HCEC 1CT (cell line): ENCODE measurements at places on chromosomes 16 and 17.

DNA sequence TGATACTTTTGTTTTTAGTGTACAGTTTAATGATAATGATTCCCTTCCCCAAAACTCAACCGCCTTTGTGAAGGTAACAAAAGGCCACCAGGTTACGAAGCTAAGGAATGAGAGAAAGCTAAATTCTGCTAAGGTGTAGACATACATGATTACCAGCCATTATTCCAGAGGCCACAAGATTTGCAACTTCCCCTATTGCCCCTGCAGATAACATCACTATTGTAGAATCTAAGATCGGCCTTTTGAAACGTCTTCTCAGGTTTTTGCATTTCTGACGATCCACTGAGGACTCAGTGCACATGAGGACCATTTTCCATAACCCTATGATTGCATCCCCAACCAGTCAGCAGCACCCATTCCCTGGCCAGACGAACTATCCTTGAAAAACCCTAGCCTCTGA lies 33.9 kb upstream of the SNN start:
- DNase-seq: no peak

GRCh38 chr17:7846063-7846735 lies 8.7 kb upstream of the TMEM88 start:
- DNase-seq: no peak

DNA sequence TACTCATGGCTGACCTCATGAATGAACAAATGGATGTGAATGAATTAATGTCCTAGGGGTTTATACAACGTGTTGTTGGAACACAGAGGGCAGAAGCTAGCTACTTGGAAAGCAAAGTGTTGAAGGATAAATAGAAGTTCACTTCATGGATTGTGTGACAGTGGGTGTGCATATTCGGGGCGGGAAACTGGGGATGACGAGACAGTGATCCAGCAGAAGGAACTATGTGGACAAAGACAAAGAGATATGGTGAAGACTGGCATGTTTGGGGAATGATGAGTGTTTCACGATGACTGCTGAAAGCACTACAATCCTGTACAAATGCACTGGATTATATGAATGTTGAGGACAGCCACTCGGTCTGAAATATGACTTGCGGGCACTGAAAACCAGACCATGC lies 250.5 kb upstream of the C16orf82 start:
- peak; percentile 51 for DNase-seq

DNA sequence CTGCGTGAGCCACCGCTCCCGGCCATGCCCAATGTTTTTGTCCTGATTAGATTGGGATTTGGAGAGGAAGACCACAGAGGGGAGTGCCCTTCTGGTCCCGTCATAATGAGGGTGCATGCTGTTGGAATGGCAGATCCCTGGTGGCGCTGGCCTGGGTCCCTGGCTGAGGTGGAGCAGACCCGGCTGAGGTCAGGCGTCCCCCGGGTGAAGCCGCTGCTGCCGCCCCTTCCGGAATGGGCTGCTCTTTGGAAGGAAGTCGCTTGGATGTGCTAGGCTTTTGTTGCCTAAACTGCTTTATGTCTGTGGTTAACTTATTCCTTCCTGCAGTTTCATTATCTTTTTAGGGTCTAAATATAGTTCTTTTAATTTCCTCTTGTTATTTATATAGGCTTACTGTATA lies 120.3 kb upstream of the CHMP6 start:
- DNase-seq: no peak

- no peak for DNase-seq
Observed at GRCh38 chr17:71655542-71655941, 465.3 kb upstream of the SOX9 start.

DNA sequence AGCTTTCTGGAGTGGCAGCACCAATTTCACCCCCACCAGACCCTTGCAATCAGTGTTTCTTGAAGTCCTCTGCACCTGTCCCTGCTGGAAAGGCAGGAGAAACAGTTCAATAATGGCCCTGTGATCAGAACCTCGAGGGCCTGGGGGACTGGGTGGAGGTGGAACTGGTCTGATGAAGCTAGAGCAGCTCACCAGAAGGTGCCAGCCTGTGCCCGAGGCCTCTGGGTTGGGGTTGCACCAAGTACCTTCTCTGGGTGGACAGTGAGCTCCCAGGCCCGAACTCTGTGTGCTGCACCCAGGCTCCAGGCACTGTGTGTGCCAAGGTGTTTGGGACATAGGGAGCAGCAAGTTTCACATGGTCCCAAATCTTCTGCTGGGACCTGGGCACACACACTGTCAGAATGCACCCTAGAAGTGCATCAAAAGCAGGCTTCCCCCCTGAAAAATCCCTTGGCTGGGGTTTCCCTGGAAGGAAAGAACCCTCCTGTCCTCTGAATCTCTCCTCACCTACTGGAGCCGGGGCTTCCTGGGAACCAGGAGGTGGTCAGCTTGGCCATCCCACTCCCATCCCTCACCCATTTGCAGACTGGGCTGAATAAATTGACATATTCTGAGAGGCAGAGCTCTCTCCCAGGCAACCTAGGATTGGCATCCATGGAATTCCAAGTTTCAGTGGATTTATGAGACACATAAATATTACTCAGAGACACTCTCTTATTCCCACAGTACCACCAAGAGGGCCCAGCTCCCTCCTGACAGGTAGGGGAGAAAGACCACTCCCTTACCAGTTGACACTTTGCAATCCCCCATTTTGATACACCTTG lies 17.4 kb downstream of the CD300LG start:
- no peak for DNase-seq

- DNase-seq: peak; percentile 91
Observed at GRCh38 chr17:81651692-81652091, 4.7 kb downstream of the PDE6G start.

DNA sequence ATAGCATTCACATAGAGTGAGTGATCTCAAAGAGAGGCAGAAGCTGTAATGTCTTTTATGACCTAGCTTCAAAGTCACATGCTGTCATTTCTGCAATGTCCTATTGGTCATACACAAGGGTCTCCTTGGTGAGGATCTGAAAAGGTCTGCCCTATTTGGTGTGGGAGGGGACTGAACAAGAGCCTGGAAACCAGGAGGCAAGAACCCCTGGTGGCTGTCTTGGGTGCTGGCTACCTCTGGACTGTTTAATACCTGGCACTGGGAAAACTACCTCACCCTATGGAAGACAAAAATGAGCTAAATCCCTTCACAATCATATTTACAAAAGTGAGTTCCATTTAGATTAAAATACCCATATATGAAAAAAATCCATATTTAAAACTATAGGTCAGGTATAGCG lies 9.0 kb downstream of the KCTD13 start:
- no peak for DNase-seq

- DNase-seq: no peak
Observed at GRCh38 chr17:37729905-37730304, 15.0 kb downstream of the HNF1B start.

DNA sequence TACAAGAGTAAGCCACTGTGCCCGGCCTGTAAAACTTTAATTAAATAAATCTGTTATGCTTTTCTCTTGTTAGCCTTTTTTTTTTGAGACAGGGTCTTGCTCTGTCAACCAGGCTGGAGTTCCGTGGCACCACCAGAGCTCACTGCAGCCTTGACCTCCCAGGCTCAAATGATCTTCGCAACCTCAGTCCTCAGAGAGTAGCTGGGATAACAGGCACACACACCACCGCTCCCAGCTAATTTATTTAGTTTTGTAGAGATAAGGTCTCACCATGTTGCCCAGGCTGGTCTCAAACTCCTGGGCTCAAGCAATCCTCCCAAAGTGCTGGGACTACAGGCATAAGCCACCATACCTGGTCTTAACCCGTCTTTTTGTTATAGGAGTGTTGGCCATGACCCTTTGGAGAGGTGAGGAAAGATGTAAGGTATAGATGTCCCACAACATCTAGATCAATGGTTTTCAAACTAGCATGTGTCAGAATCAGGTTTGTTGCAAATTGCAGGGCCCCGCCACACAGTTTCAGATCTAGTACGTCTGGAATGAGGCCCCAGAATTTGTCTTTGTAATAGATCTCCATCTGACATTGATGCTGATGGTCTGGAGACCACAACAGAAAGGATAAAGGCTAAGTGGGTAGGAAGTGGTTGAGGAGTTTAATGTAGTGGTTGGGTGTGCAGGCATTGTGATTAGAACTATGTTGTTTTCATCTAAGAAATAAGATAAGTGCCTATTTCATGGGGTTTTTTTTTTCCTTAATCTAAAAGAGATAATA lies 4.3 kb upstream of the GGA2 start:
- DNase-seq: no peak

DNA sequence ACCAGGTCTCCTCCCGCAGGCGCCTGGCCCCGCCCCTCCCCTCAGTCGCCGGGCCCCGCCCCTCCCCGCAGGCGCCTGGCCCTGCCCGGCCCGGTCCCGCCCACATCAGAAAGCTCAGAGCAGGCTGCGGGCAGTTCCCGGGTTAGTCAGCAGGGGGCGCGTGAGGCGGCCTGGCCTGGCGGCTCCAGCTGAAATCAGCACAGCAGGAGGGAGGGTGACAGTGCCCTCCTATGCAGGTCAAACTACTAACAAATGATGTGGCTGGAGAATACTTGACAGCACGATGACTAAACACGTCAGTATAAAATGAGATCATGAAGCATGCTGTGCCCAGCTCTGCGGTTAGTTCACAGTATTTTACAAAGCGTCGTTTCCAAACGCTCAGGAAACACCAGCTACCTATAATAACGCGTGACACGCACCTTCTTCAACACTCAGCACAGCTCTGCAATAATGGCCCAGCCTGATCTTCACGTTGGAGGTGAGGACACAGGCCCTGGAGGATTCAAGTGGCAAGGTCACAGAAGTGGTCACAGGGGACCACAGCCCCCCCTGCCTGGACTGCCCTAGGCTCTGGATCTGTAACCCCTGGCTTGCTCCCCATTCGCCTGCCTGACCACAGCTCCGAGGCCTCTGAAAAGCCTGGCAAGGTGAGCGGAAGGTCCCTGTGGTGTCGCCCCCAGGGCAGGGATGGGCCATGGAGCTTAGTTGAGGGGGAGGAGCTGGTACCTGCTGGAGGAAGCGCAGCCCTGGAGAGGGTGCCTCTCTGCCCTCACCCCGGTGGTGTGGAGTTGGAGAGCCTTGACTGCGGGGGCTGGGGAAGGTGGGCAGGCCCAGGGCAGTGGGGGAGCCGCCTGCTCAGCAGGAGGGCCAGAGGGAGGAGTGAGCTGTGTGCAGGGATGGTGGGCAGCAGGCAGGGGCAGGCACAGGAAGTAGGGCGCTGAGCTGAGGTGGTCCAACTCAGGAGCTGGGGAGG lies 81.2 kb downstream of the KCNJ12 start:
- DNase-seq: peak; percentile 89
